ENCODE measurements at places on chromosomes 1 and 21.

DNA sequence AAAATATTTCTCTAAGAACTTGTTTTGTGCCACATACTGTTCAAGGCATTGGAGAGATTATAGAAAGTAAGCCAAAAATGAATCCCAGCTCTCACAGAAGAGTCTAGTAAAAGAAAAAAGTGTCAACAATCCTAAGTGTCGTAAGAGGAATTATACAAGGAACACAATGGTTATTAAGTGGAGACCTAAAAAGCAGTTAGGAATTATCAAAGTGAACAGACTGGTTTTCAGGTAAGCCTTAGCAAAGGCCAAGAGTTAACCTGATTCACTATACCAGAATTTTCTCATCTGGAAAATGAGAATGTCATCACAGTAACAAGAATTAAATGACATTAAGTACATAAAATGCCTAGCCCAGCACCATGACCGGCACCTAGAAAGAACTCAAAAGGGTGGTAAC lies 15.6 kb downstream of the SERBP1 start:
- DNase-seq = no peak

DNA sequence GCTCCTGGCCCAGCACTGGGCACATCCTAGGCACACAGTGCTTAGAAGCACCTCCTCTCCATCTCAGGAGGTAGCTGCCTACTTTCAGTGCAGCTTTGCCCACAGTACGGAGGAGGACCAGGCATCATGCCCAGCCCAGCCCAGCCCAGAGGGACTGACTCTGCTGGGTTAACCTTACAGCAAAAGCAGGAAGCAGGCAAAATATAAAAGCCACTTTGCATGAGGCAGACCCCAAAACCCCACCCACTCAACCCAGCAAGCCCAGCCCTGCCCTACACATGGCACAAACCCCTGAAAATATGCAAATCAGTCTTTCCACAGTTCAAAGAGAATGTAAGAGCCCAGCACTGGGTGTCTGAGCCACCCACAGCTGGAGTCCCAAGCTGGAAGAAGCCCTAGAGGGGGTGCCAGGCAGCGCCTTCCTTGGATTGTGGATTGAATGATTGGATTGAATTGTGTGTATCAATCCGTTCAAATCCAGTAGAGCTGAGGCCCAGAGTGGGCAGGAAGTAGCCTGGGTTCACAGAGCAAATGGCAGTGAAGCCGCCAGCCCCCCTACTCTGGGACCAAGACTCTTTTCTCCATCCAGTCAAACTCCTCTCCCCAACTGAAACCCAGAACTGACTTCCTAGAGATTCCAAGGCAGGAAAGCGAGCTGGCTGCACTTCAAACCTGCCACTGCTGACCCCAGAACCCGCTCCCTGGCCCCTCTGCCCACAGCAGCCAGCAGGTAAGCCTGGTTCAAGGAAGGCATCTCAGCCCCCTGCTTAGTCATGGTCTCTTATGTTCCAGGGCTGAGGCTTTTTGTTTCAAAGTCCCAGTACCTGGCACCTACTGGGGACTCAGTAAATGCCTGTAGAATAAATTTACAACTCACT lies 117.7 kb downstream of the LACTBL1 start:
- no peak for DNase-seq

GRCh38 chr1:39922251-39922688 lies 20.6 kb upstream of the MYCL start:
- no peak for DNase-seq

GRCh38 chr1:64090436-64090835 lies 113.0 kb upstream of the UBE2U start:
- no peak for DNase-seq

DNA sequence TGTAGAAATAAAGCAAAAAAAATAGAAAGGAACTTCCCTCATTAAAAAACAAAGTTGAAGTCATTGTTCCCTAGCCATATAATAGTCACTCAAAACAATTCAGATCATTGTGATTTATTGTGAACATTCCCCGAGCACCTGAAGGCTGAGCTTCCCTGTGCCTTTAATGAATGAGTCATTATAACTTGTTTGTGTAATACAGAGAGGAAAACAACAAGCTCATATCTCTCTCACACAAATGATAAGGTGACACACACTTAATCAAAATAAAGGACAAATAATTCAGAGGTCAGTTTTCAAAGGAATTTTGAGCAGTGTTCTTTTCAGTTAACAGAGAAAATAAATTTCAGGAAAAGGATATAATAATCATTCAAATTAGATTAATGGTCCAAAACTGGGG lies 326.2 kb downstream of the DUSP10 start:
- DNase-seq = no peak

- DNase-seq = no peak
Observed at GRCh38 chr1:22473952-22474351, 22.3 kb downstream of the ZBTB40 start.

GRCh38 chr1:188155261-188155660 lies 1326.5 kb downstream of the PLA2G4A start:
- no peak for DNase-seq
